SJSA1 (cell line): ENCODE measurements at places on chromosomes 1 and 21. TPM values are rescaled to one million over a fixed set of nuclear protein-coding genes. Genes with fewer than 3 reads are reported as not detected.

DNA sequence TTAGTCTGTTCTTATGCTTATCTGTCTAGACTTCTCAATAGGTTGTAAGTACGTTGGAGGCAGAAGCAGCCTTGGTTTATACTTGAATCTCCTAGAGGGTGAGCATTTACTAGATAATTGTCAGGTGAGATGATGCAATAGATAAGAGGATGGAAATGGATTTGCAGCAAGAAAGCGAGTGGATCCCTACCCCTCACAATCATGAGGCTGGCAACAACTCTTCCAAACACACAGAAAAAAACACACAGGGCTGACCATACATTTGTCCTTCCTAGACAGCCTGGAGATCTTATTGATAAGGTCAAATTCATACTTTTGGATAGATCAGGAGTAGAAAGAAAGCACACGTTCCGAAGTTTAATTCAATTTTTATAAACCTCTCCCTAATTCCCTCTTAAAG, 481.4 kb upstream of the CAMK1G start:
- no peaks in the 10 kb centered on the region for H3K27me3 ChIP-seq
- H3K4me1 ChIP-seq = peaks cover 9% of the 10 kb centered on the region; the same call in 1 of the 2 replicates
- DNase-seq = no peak
- no peak overlapping the region for H3K27ac ChIP-seq

FNDC5 gene
- 0.47 and 0.84 TPM in 2 replicates for total RNA-seq

GRCh38 chr1:111471012-111471411, 2.8 kb upstream of the C1orf162 start:
- no peaks in the 10 kb centered on the region for H3K27me3 ChIP-seq
- H3K27ac ChIP-seq = no peak overlapping the region
- H3K4me1 ChIP-seq = no peaks in the 10 kb centered on the region
- H3K4me3 ChIP-seq = no peak overlapping the region
- DNase-seq = no peak

DNA sequence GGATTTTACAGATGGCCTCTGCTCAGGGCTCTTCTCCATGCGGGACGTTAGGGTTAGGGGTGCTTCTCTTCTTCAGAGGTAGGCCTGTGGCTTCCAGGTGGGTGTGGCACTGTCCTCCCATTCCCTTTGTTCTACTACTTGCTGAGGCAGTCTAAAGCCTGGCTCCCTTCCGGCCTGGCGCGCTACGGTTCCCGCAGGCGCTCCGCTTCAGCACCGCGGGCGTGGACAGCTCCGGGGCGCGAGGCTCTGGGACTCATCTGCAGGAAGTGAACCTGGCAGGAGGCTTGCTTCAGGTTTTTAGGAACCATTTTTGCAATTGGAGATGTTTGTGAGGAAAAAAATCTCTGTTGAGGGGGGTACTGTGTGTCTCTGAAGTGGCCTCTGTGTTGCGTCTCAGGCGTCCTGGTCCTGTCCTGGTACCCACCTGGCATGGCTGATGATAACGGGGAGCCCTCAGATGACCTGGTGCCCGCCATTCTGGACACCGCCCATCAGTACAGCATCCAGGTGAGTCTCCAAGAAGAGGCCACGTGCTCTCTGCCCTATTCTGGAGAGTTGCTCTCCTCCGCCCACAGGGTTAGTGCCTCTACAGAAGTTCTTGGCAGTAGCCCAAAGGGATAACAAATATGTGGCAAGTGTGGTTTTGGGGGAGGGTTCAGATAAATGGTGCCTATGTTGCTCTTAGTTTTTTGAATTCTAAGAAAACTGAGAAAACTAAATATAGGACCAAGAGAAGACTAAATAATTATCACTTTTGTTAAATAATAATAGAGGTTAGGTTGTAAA, 1.9 kb downstream of the MANEAL start:
- H3K36me3 ChIP-seq = 0 out of 2 replicates have a peak, but pooled peaks cover 5% of the 10 kb centered on the region
- DNase-seq = no peak
- H3K4me1 ChIP-seq = peaks cover 12% of the 10 kb centered on the region

- peak overlapping the region; percentile 8 for H3K4me3 ChIP-seq
- peak overlapping the region; percentile 63 for H3K27ac ChIP-seq
- no peaks in the 10 kb centered on the region for H3K27me3 ChIP-seq
- peaks cover 58% of the 10 kb centered on the region for H3K4me1 ChIP-seq
- peak; percentile 87 for DNase-seq
- H3K36me3 ChIP-seq = no peaks in the 10 kb centered on the region
Measured at GRCh38 chr21:34965200-34966174, 83.6 kb downstream of the RUNX1 start.
